Left renal cortex interstitium (tissue), 4 donors: ENCODE measurements at places on chromosomes 2 and 18. TPM values are rescaled to one million over a fixed set of nuclear protein-coding genes. Genes with fewer than 3 reads are reported as not detected.

TDRD15 gene
- 0.04 TPM for polyA plus RNA-seq

SLC30A3 gene
- polyA plus RNA-seq, result 11.2 TPM

PLGLB1 gene
- 5.7 TPM for polyA plus RNA-seq

PLCL1 gene
- 14.2 TPM for polyA plus RNA-seq

TIGD1 gene
- 13.3 TPM for polyA plus RNA-seq

SOWAHC gene
- polyA plus RNA-seq, result 19.8 TPM

ACOXL gene
- 1.2 TPM for polyA plus RNA-seq

WNT6 gene
- polyA plus RNA-seq, result 0.57 TPM

LRP2 gene
- polyA plus RNA-seq, result 211 TPM

EDAR gene
- 2.5 TPM for polyA plus RNA-seq

SLC39A6 gene
- polyA plus RNA-seq, result 84.5 TPM

DLX1 gene
- polyA plus RNA-seq, result 0.25 TPM

MDH1B gene
- polyA plus RNA-seq, result 17.1 TPM

VWC2L gene
- polyA plus RNA-seq, result 0.07 TPM

TFCP2L1 gene
- 57.8 TPM for polyA plus RNA-seq

FHL2 gene
- polyA plus RNA-seq, result 38.3 TPM

ERMN gene
- 0.28 TPM for polyA plus RNA-seq

BCL11A gene
- 12.4 TPM for polyA plus RNA-seq

RND3 gene
- polyA plus RNA-seq, result 52.1 TPM
